ENCODE measurements at places on chromosomes 7 and 10.

GRCh38 chr7:121211253-121211652, 117.5 kb upstream of the WNT16 start:
- DNase-seq = peak; percentile 39

DNA sequence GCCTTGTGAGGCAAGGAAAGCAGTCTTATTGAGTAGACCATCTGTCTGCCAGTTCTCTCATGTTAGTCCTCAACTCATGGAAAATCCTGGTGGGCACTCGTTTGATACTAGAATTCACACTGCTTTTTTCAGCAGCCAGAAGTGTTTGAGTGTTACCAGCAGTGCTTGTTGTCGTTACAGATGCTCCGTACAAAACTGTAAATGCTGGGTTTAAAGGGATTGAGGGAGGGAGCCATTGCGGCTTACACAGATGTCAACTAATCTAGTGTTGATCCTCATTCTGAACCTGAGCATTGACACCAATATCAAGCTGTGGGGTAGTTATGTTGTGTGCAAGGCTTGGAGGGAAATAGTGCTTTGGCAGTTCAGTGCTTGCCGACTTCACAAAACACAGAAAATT, 348.6 kb downstream of the AUTS2 start:
- DNase-seq = no peak

GRCh38 chr7:33700001-33700899, 205.1 kb upstream of the BMPER start:
- DNase-seq = no peak

DNA sequence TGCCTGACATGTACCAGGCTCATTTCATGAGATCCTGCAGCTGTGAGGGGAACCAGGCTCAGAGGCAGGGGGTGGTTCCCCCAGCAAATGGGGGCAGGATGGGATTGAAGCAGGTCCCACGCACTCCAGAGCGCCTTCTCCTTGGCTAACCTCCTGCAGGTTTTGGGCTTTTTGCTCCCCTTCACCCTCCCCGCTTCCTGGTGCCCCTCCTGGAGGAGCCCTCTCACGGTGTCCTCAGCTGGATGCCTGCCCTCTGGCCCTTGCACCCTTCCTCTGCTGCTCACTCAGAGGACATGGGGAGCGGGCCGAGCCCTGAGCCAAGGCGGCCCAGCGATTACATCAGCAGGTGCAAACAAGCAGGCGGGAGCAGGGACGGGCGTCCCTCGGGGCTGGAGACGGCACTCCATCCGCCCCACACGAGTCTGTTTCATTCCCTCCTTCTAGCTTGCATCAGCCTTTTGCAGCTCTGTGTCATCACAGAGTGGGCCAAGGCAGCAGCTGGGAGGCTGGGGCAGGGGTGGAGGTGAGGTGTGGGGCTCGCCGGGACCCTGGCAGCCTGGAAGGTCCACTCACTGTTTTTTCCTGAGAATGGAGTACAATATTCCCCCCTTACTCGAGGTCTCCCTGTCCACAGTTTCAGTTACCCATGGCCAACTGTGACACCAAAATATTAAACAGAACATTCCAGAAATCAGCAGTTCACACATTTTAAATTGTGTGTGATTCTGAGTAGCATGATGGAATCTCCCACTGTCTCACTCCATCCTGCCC, 52.7 kb upstream of the SLC29A3 start:
- DNase-seq = no peak

DNA sequence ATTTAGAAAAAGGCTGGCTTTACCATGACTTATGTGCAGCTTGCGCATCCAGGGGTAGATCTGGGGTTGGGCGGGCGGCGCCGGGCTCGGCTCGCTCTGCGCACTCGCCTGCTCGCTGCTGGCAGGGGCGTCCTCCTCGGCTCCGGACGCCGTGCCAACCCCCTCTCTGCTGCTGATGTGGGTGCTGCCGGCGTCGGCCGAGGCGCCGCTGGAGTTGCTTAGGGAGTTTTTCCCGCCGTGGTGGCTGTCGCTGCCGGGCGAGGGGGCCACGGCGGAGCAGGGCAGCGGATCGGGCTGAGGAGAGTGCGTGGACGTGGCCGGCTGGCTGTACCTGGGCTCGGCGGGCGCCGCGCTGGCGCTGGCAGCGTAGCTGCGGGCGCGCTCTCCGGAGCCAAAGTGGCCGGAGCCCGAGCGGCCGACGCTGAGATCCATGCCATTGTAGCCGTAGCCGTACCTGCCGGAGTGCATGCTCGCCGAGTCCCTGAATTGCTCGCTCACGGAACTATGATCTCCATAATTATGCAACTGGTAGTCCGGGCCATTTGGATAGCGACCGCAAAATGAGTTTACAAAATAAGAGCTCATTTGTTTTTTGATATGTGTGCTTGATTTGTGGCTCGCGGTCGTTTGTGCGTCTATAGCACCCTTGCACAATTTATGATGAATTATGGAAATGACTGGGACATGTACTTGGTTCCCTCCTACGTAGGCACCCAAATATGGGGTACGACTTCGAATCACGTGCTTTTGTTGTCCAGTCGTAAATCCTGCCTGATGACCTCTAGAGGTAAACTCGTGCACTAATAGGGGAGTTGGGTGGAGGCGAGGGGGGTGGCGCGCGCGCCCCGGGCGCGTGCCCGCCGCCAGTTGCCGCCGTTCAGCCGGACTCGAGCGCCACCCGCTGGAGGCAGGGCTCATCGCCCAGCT, at the start of gene HOXA5:
Gene HOXA5, minus strand, starts transcription at position 659 of the 927 bp plus-strand sequence. Its CDS starts 74 bp downstream, at position 585.
- peak; percentile 98 for DNase-seq

DNA sequence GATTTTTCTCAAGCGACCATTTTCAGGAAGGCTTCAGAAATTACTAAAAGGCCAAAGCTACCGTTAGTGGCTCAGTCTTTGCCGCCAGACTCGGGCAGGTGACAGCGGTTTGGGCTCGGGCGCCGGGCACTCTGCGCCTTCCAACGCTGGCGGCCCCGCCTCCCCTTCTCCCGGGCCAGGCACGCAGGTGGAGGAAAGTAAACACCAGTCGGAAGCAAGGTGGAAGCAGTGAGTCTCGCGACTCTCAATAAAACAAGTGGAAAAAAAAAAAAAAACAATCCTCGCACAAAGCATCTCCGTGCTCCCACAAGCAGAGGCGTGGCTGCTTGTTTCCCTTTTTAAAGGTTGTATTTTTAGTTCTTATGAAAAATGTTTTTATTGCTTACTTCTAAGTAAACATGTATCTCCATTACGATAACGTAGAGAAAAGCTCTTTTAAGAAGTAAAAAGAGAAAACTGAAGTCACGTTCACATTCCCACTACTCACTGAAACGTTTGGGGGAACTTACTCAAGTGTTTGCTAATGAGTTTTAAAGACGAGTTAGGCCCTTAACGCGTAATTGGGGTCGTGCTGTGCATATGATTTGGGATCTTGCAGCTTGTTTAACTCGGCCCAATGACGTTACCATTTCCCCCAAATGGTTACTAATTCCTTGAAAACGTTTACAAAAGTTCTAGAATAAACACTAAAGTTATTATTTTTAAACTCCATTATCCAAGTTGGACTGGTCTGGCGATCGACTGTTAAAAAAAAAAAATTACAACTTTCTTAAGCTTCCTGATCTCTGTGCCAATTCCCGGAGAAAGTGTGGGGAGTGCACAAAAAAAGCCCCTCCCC, 864 bp downstream of the CDCA7L start:
- peak; percentile 56 for DNase-seq

Measured in SK-MEL-5 (cell line).